ENCODE measurements at places on chromosomes 12 and 14. TPM values are rescaled to one million over a fixed set of nuclear protein-coding genes. Genes with fewer than 3 reads are reported as not detected.

GRCh38 chr14:101118233-101118632 is 214.7 kb upstream of the RTL1 start:
- H3K4me1 ChIP-seq: no peaks in the 10 kb centered on the region
- H3K36me3 ChIP-seq: no peaks in the 10 kb centered on the region
- no peak overlapping the region for H3K4me3 ChIP-seq
- DNase-seq: no peak
- H3K27ac ChIP-seq: no peak overlapping the region
- H3K27me3 ChIP-seq: peaks cover 6% of the 10 kb centered on the region

GALNT6 gene
- 5.5 TPM for polyA plus RNA-seq

LALBA gene
- not detected for polyA plus RNA-seq

CBLN3 gene
- 2.1 TPM for polyA plus RNA-seq

DNA sequence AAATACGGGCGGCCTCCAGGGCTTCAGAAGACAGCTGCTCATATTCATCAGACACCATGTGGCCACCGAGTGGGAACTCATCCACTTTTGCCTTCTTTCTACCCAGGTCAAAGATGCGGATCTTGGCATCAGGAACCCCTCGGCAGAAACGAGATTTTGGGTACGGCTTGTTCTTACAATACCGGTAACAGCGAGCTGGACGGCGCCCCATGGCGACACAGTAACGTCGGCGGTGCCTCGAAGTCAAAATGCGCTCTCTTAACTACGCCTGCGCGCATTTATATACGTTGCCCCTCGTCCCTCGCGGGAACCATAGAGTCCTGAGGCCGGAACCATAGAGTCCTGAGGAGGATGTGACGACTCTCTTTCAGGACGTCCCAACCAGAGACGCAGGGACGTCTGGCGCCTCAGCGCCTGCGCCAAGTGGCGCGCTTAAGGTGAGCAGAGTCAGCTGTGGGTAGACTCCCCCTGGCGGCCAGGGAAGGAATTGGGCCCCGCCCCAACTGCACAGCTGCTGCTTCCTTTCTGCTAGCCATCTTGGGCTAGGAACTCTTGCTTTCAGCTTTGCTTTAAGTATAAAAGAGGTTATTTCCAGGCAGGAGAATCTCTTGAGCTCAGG is at the start of gene RPL10L:
Gene RPL10L (minus strand): TSS at position 256 of the 619 bp plus-strand sequence. CDS start 45 bp downstream, at position 211.
- H3K27ac ChIP-seq: no peak within 1 kb of the TSS
- H3K4me3 ChIP-seq: no peak within 1 kb of the TSS
- H3K36me3 ChIP-seq: no peaks in the 10 kb centered on the region
- no peaks in the 10 kb centered on the region for H3K4me1 ChIP-seq
- DNase-seq: no peak
- no peaks in the 10 kb centered on the region for H3K27me3 ChIP-seq

- no peak overlapping the region for H3K4me3 ChIP-seq
- DNase-seq: no peak
- H3K27me3 ChIP-seq: no peaks in the 10 kb centered on the region
- H3K27ac ChIP-seq: no peak overlapping the region
- no peaks in the 10 kb centered on the region for H3K36me3 ChIP-seq
These were observed 9.0 kb downstream of the ASIC1 start for GRCh38 chr12:50066402-50066801.

DNA sequence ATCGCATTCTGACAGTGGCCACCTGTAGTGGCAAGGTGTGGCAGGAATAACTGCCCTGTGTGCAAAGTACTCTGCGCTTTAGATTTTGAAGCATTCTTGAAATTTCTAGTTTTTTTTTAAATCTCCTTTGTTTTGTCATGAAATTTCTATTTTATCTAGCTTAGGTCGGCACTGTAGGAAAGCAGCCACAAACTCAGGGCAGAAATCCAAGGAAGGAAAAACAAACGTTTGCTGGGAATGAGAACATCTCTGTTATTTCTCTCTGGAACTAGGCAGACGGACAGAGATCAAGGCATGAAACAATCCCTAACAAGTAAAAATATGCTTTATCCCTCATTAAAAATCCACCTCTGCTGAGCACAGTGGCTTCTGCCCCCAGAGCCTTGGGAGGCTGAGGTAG is 1.3 kb upstream of the NR2C1 start:
- no peak overlapping the region for H3K27ac ChIP-seq
- H3K36me3 ChIP-seq: peaks cover 2% of the 10 kb centered on the region
- DNase-seq: no peak
- H3K4me1 ChIP-seq: peaks cover under 1% of the 10 kb centered on the region
- H3K4me3 ChIP-seq: no peak overlapping the region

- no peaks in the 10 kb centered on the region for H3K27me3 ChIP-seq
- no peak overlapping the region for H3K4me3 ChIP-seq
- peaks cover 8% of the 10 kb centered on the region for H3K4me1 ChIP-seq
- H3K27ac ChIP-seq: no peak overlapping the region
These were observed 37.5 kb upstream of the CORO1C start for GRCh38 chr12:108768591-108769500.

GRCh38 chr14:75700295-75700694 is 39.2 kb downstream of the TTLL5 start:
- no peak overlapping the region for H3K27ac ChIP-seq
- no peak overlapping the region for H3K4me3 ChIP-seq
- DNase-seq: no peak
- H3K4me1 ChIP-seq: peaks cover 1% of the 10 kb centered on the region
